Bone marrow (tissue), 2 donors: ENCODE measurements at places on chromosomes 16 and 17.

DNA sequence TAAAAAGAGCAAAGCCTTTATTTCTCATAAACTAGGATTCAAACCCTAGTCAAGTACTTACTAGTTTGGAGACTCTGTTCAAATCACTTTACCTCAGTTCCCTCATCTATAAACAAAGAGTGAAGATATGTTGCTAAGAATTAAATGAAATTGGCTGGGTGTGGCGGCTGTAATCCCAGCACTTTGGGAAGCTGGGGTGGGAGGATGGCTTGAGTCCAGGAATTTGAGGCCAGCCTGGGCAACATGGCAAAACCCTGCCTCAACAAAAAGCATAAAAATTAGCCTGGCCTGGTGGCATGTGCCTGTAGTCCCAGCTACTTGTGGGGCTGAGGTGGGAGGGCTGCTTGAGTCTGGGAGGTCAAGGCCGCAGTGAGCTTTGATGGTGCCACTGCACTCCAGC, 114.5 kb upstream of the CREBBP start:
- no peak for DNase-seq

DNA sequence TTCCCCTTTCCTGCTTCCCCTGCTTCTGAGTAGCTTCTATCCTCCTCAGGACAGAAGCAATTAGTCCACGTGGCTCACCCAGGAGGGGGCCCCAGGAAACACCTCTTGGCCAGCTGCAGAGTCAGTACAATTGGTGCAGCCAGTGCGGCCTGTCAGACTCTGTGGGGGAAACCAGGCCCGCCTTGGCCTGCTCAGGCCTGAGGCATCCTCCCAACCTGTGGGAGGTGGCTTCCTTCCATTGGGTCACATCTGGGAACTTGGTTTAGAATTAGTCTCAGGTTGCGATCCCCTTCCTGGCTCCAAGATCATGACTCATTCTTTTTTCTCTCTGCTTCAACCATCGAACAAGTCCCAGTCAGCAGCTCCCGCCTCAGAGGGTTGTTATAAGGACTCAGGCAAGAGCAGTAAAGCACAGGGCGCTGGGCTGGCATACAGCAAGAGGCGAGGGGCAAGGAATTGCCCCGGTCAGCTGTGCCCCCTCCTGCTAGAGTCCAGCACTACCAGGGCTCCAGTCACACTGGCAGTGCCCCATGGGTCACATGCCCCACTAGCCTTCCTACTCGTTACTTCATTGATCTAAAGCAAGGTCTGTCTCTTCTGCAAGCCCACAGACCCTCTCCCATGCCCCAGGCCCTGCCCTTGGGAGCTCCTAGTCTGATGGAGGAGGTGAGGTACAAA, 8.1 kb upstream of the EPX start:
- no peak for DNase-seq

- DNase-seq, result no peak
These were observed 25.1 kb downstream of the PRR11 start for GRCh38 chr17:59180626-59181025.

DNA sequence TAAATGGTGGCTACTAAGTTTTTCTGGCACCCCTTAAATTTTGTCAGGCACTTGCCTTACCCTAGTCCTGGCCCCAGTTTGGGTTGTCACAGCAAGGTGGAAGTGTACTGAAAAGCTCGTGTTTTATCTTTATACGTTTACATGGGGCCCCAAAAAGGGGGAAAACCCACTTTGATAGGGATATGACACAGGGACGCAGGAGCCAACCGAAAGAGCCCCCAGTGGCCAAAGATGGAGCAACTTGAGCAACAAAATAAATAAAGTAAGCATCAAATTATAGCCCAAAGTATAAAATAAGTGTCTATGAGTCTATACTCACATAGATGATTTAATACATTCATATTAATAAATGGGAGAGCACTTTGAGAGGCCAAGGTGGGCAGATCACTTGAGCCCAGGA, 5.0 kb upstream of the CETP start:
- DNase-seq, result no peak

DNA sequence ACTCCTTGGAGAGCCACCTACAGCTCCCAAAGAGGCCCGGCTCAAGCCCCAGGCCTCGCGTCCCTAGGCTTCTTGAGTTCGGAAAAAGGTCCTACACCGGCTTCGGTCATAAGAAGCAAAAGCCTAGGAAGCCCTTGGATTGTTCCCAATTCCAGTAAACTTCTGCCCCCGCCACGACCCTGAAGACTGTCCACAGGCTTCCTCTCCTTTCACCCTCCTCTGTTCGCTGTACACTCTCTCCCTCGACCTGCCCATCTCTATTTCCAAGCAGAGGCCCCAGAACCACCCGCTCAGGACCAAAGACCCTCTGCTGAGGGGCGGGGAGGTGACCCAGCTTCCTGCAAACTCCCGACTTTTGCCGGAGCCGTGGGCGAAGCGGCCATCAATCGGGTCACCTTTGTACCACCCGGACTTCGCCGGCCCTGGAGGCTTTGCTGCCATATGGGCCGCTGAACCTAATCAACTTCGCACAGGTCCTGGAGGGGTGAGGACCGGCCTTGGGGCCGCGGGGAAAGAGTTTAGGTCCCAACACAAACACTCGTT, 2.7 kb downstream of the HOXB2 start:
- DNase-seq, result no peak

DNA sequence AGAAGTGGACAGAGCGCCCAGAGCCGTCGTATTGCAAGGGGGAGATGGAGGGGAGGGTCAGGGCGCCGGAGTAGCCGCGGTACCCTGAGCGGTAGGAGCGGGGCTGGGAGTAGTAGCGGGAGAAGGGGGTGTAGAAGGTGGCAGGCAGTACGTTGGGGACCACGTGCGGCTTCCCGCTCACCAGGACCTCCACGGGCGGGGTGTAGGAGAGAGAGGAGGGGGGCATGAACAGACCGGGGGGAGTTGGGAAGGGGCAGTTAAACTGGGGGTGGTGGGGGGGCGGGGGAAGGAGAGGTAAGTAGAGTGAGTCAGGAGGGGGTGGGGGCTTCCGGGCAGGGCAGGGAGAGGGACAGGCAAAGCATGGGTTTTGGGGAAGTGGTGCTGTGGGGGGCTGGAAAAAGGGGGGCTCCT, 16.8 kb downstream of the ST6GALNAC2 start:
- DNase-seq, result no peak

- DNase-seq, result no peak
These were observed 59.1 kb upstream of the IRX6 start for GRCh38 chr16:55264949-55265348.

DNA sequence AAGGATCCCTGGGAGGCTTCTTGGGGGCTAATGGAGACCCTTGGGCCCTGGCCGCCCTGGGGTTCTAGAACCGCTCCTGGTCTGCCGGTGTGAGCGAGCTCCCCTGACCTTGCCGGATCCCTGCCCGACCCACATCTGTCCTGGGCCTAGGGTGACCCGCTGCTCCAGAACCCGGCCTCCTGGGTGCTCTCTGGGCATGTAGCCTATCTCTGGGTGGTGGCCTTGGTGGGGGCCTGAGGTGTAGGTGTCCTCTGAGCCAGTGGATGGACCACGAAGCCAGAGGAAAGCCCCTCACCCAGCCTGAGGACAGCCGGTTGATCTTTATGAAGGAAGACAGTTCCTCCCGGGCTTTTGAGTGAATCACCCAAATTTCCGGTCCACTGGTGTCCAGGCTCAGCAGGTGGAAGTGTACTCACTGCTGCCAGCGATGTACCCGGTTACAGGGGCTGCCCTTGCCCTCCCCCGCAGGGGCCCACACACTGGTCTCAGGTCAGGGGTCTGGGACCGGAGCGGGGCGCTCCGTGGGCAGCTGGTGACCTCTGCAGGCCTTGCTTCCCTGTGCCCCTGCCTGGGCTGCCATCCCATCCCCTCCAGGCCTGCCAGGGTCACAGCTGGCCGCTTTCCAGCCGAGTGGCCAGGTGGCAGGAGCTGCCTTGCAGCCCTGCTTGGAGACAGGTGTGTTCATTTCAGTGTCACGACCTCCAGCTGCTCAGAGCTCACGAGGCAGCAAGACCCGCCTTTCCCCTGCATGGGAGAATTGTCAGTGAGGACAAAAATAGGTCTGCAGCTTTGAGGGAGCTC, 10.5 kb upstream of the GSE1 start:
- no peak for DNase-seq

GRCh38 chr16:11372073-11372828, 27.0 kb downstream of the RMI2 start:
- no peak for DNase-seq

DNA sequence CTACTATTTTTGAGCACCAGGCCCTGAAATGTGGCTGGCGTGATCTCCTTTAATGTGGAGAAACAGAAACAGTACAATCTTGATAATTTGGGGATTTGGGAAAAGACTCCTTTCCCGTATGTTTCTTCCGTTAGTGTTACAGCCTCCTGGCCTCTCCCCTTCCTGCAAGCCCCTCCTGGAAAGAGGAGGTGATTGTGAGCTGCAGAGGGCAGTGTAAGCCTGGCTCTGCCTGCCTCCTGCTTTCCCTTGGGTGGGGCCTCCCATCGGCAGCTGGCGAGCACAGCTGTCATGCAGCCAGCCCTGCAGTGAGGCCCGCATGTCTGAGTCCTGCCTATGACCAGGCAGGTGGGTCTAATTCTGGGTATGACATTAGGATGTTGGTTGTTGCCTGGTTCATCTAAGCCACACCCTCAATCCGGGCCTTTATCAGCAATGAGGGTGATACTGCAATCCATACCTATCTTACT, 48.7 kb upstream of the WSB1 start:
- DNase-seq, result peak; percentile 77

- no peak for DNase-seq
These were observed 9.3 kb upstream of the CAPNS2 start for GRCh38 chr16:55557186-55557585.

DNA sequence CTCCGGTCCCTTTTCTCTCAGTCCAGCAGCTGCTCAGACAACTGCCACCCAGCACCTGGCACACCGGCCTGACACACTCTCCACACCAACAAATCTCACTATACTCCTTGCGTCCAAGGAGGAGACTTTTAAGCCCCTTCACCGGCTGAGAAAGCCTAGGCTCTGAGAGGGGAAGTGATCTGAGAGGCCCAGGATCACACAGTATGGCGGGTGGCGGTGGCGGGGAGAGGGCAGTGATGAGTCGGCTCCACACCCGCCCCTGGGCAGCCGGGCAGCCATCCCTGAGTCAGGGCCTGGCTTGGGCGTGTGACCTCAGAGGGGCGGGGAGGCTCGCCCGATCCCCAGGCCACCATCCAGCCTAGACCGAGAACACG, 569 bp downstream of the FLII start:
- DNase-seq, result peak; percentile 85

DNA sequence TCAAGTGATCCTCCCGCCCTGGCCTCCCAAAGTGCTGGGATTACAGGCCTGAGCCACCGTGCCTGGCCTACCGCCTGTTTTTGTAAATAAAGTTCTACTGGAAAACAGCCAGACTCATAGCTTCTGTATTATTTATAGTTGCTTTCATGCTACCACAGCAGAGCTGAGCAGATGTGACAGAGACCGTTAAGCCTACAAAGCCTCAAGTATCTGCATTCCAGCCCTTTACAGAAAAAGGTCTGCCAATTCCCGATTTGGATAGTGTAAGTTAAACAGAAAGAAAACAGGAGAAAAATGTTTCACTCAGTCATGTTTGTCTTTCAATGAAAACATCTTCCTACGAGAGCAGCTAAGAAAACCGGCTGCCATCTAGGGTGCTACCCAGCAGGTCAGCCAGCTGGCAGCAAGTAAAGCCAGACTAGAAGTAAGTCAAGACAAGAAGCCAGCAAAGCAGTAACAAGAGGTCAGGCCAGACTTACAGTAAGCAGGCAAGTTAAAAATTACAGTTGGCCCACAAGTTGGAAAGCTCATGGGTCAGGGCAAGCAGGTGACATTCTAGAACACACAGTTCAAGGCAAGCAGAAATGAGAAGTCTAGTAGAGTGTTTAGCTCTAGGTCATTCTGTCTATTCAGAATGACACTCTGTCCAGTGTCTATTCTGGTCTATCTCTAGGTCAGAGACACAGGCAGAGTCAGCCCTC, 17.7 kb downstream of the NCBP3 start:
- no peak for DNase-seq

- DNase-seq, result no peak
These were observed 79.0 kb downstream of the RPA1 start for GRCh38 chr17:1908699-1909309.

DNA sequence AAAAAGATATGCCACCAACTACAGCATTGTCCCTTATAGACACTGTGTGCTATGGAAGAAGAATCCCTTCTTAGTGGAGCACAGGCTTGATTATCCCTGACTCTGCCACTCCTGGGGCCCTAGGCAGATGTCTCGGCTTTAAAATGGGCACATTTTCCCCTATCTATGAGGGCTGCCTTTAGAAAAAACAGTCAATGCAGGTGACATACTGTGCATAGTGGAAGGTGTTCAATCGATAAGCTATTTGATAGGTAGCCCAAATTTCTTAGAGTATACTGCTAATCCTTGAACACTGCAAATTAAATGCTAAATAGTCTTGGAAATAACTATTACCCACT, 64.4 kb downstream of the PARN start:
- DNase-seq, result no peak

DNA sequence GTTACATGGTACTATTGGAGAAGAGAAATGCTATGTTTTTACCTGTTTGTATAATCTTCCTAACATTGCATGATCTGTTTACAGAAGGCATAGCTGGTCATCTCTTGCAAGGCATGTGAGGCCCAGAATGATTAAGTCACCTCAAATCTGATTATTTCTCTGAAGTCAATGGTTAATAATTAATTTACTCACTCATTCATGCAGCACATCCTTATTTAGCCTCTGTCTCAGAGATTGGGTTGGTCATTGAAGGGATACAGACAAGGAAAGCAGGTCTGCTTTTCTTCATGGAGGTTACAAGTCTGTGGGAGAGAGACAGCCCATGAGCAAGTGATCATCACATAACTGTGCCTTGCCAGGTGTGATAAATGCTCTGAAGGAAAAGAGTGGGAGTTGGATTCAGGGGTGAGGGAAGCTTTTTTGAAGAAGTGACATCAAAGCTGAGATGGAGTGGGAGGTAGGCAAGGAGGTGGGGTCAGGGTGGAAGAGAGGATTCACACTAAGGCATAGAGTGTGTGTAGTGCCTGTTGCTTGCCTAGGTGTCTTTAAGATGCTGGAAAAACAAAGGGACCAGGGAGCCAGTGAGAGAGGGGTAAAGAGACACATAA, 16.3 kb upstream of the RBFOX1 start:
- no peak for DNase-seq

- no peak for DNase-seq
These were observed 345.2 kb upstream of the PMFBP1 start for GRCh38 chr16:72517154-72517553.

GRCh38 chr17:913207-913606, 66.4 kb downstream of the NXN start:
- DNase-seq, result no peak
